ENCODE measurements at places on chromosomes 7 and 10. TPM values are rescaled to one million over a fixed set of nuclear protein-coding genes. Genes with fewer than 3 reads are reported as not detected.

GRCh38 chr10:9342885-9343570 lies 1288.5 kb downstream of the GATA3 start:
- H3K27me3 ChIP-seq, result no peaks in the 10 kb centered on the region
- H3K36me3 ChIP-seq, result no peaks in the 10 kb centered on the region
- no peak overlapping the region for H3K27ac ChIP-seq
- no peak overlapping the region for H3K4me3 ChIP-seq
- DNase-seq, result no peak

- no peaks in the 10 kb centered on the region for H3K27me3 ChIP-seq
- H3K4me3 ChIP-seq, result no peak overlapping the region
- no peaks in the 10 kb centered on the region for H3K4me1 ChIP-seq
- no peak for DNase-seq
Observed at GRCh38 chr10:108545921-108546320, 1377.4 kb downstream of the XPNPEP1 start.

ABCB1 gene
- polyA plus RNA-seq, result not detected

HOXA3 gene
- not detected for polyA plus RNA-seq

IL2RA gene
- not detected for polyA plus RNA-seq

NME8 gene
- polyA plus RNA-seq, result 4.8 TPM

LRRC17 gene
- not detected for polyA plus RNA-seq

- no peak overlapping the region for H3K27ac ChIP-seq
- H3K27me3 ChIP-seq, result no peaks in the 10 kb centered on the region
- H3K4me3 ChIP-seq, result no peak overlapping the region
- no peak for DNase-seq
Observed at GRCh38 chr7:158716802-158717201, 12.2 kb upstream of the NCAPG2 start.

SFTPD gene
- 1.4 TPM for polyA plus RNA-seq
